ENCODE measurements at places on chromosomes 16 and 17.

DNA sequence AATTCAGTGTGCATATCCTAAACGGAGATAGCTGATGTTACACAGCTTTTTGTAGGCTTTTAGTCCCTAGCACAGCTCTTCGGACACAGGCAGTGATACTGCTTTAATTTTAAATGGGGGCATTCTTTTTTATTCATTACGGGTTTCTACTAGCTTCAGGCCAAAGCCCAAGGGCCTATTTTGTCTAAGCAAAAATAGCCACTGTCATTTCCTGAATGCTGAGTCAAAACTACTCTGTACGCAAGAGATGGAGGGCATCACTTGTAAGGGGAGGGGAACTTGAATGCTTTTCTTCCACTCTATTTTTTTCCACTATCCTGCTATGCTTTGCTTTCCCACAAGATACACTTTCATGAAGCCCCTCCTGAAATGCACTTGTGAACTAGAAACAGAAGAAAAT lies 360.7 kb downstream of the PMP22 start:
- DNase-seq = no peak

GRCh38 chr16:86171329-86171728 lies 272.4 kb downstream of the IRF8 start:
- DNase-seq = no peak

DNA sequence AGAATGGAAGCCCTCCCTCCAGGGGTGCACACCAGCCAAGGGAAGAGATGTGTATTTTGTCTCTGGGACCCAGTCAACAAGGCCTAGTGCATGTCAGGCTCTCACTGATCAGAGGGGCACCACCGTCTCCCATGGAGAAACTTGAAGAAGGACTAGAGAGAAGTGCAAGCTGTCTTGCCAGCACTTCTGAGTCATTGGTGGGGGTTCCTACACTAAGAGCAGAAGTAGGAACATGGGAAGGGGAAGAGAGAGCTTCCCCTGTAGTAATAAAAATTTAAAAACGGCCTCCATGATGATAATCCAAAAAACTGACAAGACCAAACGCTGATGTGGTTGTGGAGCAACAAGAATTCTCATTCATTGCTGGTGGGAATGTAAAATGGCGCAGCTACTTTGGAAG lies 46.3 kb downstream of the DYNLRB2 start:
- DNase-seq = no peak

DNA sequence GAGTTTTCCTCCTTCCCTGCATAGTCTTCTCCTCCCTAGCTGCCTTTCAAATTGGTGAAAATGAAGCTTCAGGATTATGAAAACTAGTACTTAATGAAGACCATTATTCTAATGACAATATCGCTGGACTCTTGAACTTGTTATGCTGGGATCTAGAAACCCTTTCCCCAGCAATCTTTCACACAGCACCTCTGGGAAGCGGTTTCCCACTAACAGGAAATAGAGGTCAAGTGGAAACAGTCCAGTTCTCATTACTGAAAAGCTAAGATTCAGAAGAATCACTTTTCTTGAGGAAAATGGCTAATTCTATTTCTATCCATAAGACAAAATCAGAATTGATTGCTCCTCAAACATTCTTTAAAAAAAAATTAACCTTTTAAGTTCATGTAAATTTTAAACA lies 2.0 kb upstream of the VEZF1 start:
- DNase-seq = no peak

DNA sequence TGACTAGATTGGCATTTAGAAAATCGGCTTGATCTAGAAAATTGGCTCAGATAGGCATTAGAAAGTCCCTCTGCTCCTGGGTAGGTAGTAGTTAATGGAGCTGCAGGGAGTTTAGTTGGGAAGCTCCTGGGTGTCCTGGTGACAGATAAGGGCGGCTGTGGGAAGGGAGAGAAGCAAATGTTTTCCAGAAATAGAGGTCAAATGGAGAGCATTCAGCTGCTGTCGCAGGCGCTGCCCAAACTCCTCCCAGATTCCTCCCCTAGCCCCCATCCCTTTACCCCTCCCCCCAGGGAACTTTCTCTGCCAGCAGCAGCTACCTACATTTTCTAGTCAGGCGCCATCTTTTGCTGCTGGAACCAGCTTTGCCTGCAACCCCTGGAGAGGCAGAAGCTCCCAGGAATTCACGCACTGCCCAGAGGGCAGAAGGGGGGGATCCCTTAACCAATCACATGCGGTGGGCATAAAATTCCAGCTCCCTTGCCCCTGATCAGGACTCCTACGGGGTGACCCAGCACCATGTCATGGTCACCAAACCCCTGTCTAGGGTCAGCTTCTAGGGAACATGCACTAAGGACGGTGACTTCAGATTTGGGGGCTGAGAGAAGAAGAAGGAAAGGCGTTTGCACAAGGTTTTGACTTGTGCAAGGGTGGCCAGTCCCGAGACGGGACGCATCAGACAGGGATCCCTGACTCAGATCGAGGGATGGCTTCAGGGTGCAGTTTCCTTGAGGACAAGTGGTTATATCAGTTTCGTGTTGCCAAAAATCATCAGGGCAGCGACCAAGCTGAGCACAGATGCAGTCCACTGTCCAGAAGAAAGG lies 43.8 kb downstream of the SOCS1 start:
- no peak for DNase-seq

DNA sequence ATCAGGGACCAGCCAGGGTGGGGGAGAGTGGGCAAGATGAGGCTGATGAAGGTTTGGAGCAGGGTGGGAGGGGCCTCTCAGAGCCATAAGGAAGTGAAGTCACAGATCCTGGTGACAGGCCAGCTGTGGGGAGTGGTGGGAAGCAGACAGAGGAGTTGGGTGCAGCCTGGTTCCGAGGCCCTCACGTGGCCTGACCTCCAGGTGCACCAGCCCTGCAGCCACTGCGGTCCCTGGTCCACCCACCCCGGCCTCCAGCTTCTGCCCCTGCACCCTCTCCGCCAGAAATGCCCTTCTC lies 3.9 kb upstream of the ZFPM1 start:
- DNase-seq = no peak

DNA sequence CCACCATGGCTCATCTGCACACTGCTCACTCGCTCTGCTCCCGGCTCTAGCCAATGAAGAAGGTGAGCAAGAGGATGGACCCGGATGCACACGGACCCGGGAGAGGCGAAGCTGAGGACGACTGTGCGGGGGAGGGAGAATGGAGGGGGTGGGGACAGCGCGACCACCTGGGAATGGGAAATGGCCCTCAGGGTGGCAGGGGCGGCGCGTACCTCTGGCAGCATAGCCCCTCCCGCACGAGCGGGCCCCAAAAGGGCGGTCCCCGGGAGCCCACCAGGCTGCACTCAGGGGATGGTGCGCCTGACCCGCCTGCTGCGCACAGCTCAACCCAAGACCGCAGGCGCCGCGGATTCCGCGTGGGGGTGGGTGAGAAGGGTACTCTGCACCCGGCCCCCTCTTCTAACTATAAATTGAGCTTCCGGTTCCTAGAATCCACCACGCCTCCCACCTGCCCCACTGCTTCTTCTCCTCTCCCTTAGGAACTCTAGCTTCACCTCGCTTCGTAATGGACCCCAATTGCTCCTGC lies 6.1 kb downstream of the MT1H start:
- no peak for DNase-seq

DNA sequence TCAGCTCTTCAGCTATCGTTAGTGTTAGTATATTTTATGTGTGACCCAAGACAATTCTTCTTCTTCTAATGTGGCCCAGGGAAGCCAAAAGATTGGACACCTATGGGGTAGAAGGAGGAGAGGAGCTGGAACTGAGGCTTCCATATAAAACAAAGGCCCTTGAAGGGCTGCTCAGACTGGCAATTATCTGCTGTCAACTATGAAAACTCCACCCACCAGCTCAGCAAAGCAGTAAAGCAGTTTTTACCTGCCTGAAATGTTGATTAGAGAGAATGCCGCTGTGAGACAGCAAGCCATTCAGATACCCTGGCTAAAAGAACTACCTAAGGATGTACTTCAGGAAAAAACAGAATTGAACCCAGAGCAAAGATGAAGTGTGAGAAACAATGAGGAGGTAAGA lies 45.9 kb upstream of the GNAO1 start:
- DNase-seq = no peak

- no peak for DNase-seq
Observed at GRCh38 chr16:80092681-80093080, 448.1 kb upstream of the DYNLRB2 start.

DNA sequence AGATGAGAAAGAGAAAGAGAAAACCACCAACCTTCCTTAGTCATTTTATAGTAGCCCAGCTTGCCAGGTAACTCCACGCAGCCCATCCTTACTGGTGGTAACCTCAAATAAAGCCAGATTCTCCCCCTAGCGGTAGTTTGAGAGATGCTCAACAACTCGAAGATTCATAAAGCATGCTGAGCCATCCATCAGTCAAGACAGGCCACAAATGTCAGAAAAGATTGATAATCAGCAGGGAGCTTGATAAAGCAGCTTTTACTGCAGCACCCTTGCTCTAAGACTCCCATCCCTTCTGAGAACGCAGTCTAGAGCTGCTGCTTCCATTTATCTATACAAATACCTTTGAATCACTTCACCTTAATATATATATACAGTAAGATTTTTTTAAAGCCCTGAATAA lies 451.5 kb upstream of the HSBP1 start:
- peak; percentile 63 for DNase-seq

- no peak for DNase-seq
Observed at GRCh38 chr17:22138861-22139469, 446.6 kb downstream of the KCNJ18 start.

GRCh38 chr16:11572301-11572995 lies 14.3 kb downstream of the LITAF start:
- no peak for DNase-seq

- DNase-seq = no peak
Observed at GRCh38 chr16:5925850-5926249, 828.3 kb upstream of the EEF2KMT start.

GRCh38 chr16:10206215-10206614 lies 24.0 kb upstream of the GRIN2A start:
- DNase-seq = no peak

DNA sequence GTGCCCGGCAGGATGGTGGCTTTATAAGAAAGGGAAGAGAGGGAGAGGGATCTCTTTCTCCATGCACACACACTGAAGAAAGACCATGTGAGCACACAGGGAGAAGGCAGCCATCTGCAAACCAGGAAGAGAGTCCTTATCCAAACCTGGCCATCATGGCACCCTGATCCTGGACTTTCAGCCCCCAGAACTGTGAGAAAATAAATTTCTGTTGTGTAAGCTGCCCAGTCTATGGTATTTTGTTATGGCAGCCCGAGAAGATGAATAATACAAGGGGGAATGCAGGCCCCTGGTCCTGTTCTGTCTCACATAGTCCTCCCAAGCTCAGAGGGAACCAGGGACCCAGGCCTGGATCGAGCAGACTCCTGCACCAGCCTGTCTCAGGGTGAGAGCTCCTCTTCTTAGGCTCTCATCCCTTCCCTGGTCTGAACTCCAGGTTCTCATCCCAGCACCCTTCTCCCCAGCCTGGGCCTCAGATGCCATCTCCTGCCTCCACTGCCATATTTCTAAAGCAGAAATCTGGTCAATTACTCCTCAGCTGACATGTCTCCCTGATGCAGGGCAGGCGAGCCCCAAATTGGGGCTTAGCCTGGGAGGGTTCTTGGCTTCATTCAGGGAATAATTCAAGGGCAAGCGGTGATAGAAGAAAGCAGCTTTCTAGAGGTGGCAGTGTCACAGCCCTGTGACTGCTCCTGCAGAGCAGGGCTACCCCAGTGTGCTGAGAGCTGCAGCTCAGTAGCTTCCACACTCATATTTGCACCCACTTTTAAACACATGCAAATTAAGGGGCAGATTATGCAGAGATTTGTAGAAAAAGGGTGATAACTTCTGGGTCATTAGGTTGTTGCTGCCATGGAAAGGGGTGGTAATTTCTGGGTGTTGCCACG lies 28.8 kb downstream of the IGFBP4 start:
- DNase-seq = peak; percentile 25

DNA sequence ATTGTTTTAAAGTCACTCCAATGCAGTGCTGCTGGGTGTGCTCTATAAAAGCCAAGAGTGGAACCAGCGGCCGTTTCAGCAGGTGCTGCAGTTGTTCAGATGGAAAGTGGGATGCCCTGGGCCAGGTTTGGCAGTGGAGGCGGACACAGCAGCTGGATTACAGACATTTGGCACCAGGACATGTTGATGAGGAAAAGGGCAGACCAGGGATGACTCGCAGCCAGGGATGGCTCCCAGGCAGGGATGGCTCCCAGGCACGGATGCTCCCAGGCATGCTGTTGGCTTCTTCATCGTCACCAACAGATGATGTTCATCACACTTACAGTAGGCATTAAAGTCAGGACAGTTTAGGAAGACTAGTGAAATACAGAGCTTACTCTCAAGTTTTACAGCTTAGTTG lies 10.0 kb downstream of the GAN start:
- no peak for DNase-seq

GRCh38 chr17:45578516-45579455 lies 88.3 kb upstream of the PLEKHM1 start:
- DNase-seq = no peak

GRCh38 chr17:45149037-45149668 lies 878 bp downstream of the HEXIM1 start:
- peak; percentile 87 for DNase-seq

GRCh38 chr17:77684803-77685798 lies 273.4 kb upstream of the TNRC6C start:
- DNase-seq = no peak

GRCh38 chr17:16932611-16933010 lies 39.3 kb downstream of the TNFRSF13B start:
- no peak for DNase-seq

GRCh38 chr17:5011928-5012327 lies 14.2 kb downstream of the KIF1C start:
- no peak for DNase-seq

DNA sequence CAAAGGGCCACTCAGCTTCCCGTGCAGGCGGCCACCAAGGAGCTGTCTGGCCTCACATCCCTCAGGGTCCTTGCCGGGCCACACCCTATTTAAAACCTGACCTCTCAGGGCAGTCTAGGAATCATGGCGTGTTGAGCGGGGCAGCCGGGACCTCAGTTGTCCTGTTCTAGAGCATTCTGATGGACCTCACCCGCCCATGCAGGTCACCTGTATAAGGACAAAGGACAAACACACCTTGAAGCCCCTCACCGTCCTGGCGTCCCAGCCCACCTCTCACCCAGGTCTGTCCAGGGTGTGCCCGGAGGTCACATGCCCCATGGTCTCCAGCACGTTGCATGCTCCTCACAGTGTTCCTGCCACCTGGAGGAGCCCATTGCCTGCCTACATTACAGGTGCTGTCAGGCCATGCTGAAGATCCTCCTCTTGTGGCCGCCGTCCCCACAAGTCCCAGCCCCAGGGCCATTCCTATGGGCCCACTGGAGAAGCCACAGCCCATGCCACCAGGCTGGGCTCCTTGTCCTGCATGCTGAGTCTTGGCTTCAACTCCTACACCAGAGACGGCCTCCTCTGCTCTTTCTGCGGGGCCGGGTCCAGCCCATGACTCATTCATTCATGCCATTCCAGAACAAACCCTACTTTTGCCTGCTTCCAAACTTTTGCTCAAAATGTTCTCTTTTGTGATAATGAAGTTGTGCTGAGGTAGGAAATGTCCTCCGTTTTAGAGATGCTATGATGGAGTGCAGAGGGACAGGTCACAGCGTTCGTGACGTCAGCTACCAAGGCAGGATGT lies 46.3 kb downstream of the PEMT start:
- no peak for DNase-seq

DNA sequence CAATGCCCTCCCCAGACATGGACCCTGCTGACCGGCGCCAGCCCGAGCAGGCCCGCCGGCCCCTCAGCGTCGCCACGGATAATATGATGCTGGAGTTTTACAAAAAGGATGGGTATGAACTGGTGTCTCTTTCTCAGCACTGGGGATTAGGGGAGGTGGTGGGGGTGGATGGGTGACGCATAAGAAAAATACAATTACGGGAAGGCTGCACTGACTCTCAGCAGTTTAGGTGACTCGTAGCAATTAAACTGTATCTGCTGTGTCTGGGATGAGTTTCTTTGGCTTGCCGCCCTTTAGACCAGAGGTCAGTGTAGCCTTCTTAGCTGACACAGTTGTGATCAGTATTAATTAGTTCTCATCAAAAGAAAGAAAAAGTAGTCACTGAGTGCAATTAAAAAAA lies 59.0 kb downstream of the ELAC2 start:
- no peak for DNase-seq
